ENCODE measurements at places on chromosomes 3 and 15. TPM values are rescaled to one million over a fixed set of nuclear protein-coding genes. Genes with fewer than 3 reads are reported as not detected.

GRCh38 chr3:155869691-155870090 lies 759 bp upstream of the GMPS start:
- DNase-seq: no peak
- H3K27me3 ChIP-seq: no peaks in the 10 kb centered on the region
- H3K27ac ChIP-seq: peak overlapping the region; percentile 81
- H3K4me3 ChIP-seq: peak overlapping the region; percentile 72

DNA sequence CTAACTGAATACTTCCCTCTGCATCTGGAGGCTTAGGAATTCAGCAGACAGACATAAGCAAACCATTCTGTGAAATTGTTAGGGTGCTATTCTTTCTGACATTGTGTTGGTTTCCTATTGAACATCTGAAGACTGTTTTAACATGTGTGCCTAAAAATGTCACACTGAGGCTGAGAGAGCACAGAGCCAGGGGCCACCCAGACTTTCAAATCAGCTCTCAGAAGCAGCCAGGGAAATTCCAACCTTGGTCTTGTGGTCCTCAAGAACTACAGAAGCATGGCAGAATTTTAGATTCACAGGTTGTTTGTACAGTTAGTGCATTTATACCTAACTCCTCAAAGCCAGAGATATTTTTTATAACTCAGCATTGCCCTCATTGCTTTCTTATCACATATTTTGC lies 929.2 kb upstream of the CFAP20DC start:
- H3K27me3 ChIP-seq: no peaks in the 10 kb centered on the region
- H3K4me3 ChIP-seq: no peak overlapping the region
- no peak overlapping the region for H3K27ac ChIP-seq
- no peaks in the 10 kb centered on the region for H3K4me1 ChIP-seq

DNA sequence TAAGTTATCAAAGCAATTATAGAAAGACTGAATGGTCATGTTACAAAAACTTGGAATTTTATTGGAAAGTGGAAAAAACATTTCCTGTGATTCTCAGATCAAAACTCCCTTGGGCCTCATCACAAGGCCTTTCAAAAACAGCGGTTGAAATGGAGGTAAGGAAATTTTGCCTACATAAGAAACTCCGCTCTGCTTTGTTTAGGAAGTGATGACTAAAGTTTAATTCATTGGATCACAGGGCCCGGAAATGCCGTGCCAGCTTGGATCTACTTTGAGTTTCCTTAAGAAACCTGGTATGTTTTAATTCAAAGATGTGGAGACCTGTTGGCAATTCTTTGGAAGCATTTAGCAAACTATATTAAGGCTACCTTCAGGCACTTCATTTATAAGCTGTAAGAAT lies 143.9 kb upstream of the MME start:
- H3K36me3 ChIP-seq: no peaks in the 10 kb centered on the region
- H3K27ac ChIP-seq: no peak overlapping the region
- no peak overlapping the region for H3K4me3 ChIP-seq
- H3K27me3 ChIP-seq: no peaks in the 10 kb centered on the region
- DNase-seq: no peak
- H3K4me1 ChIP-seq: no peaks in the 10 kb centered on the region

Gene SLC9C1
- not detected for total RNA-seq

Gene KLHL40
- total RNA-seq: not detected
